Mesenteric fat pad (tissue), 1 donor: ENCODE measurements at places on chromosomes 16 and 17. TPM values are rescaled to one million over a fixed set of nuclear protein-coding genes. Genes with fewer than 3 reads are reported as not detected.

DNA sequence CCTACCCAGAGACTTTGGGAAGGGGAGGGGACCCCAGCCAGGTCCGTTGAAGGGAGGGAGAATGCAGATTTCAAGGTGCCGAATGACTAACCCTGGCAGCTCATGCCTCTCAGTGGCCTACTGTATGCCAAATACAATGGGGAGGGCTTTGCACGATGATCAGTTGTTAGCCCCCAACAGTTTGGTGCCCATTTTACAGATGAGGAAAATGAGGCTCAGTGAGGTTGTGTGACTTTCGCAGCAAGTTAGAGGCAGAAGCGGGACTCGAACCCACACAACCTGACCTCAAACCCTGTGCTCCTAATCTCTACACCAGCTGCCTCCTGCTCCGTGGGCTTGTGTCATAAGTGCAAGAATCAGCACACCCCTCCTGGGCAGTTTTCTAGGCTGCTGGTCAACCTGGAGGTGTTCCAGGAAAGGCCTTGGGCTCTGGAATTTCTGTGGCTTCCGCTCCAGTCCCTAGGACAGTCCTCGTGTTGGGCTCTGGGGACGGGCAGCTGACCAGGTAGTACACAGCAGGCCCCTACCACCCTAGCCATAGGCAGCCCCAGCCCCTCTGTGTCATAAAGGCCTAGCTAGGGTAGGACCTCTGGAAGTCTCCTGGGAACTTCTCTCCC is 11.9 kb upstream of the NAGPA start:
- no peak for DNase-seq

TOP2A gene
- total RNA-seq = 0.48 TPM

GRCh38 chr17:8016632-8017424 is 14.4 kb downstream of the GUCY2D start:
- DNase-seq = no peak

- no peak for DNase-seq
Measured at GRCh38 chr17:57286399-57287105, 30.2 kb downstream of the MSI2 start.

DNA sequence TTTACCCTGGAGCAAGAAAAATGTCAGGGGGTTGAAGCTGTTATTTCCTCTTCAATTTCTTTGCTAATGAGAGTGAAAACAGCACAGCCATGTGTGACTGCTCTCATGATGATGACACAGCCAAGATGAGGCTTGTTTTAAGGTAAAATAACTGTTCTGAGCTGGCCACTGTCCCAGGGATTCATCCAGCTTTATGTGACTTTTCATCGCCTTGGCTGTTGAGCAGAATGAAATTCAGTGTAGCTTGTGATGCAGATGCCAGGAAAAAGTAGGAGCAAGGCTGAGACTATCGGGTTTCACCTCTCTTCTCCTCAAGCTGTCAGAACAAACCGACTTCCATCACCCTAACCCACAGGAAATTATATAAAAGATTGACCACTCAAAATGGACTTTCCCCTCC is 361.8 kb upstream of the CDH5 start:
- no peak for DNase-seq

GRCh38 chr17:7417056-7417655 is 3.0 kb upstream of the SPEM1 start:
- no peak for DNase-seq

DNA sequence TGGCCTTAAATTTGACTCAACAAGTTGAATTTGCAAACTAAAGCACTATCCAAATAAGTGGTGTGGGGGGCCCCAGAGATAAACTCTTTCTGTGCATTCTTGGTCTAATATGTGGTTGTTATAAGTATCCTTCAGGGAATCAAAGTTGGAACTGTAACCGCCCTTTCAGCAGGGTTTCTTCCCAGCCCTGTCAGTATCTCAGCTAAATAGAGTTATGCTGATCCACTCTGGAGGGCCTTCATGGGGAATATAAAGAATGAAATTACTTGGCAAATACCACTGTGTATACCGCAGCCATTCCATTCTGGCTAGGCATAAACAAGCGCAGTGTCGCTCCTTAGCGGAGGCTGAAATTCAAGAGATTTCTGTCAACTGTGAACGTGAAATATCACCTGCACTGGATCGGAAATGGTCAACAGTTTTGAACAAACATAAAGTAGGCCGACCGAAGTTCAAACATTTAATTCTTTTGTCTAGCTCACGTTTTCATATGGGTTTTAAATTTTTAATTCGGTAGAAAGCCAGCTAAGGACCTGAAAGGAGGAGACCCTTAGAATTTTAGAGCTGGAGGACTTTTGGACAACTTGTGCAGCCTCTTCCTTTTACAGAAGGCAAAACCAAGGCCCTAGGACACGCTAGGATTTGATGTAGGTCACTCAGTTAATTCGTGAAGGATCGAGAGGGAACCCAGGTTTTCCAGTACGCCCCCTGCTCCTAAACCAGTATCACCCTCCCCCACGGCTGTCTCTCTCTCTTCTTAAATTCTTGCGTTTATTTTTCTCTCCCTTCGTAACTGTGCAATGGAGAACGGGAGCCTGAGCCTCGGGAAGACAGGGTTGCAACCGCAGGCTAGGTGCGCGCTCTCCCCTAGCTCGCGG is 74.7 kb downstream of the CHD9 start:
- no peak for DNase-seq

DNA sequence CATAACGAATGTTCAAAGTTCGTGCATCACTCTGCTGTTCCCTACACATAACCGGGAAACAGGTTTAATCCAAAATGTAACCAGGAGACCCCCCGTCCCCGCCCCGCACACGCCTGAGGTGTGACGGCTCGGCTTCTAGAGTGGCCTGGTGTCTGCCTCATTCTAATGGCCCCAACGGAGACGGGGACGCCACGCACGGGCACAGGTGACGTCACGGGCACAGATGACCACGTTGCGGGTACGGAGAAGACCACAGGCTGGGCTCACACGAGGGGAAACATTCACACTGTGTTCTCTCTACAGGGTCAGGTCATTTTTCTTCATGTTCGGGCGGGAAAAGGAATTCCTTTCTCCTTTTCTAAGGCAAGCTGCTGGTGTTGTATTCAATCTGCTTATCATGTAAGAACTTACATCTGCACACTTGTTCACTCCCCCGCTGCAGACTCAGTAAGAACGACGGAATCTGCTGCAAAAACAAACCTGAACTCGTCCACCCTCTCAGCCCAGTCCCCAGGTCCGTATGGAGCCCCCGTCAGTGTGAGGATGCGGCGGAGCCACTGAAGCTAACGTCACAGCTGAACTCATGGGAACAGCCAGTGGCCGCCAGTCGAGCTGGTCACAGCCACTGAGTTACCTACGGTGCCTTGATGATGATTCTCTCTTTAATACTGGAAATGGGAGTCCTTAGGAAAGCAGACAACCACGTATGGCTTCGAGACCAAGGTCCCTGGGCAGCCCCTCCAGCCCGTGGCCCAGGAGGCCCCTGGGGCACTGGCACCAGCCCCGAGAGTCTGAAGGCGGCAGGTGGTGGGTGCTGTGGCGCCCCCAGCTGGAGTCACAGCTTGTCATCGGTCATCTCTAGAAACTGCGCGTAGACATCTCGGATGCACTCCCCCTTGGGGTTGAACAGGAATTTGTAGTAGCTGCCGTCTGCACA is 32.9 kb downstream of the WDR45B start:
- DNase-seq = no peak
